ENCODE measurements at places on chromosomes 12 and 14. TPM values are rescaled to one million over a fixed set of nuclear protein-coding genes. Genes with fewer than 3 reads are reported as not detected.
A peak's percentile ranks its signal among the peaks of the same experiment; 100 is the strongest.

DNA sequence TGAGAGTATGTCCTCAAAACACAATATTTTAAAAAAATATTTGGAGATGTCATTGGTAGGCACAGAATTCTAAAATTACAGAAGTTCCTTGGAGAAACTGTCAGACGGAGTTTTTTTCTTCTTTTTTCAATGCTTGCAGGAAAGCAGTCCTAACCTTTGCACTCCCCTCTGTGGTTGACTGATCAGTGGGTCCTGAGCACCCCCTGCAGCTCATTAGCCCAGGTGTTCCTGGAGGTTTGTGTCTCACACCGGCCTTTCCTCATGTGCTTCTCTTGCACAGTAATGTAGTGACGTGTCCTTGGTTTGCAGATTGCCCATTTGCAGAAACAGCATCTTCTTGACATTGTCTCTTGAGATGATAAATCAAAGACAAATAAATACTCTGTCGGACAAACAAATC lies 513.0 kb downstream of the TMEM121 start:
- DNase-seq = peak; percentile 32

- DNase-seq = no peak
Measured at GRCh38 chr14:72844524-72844923, 49.4 kb downstream of the DPF3 start.

Gene TSPAN19
- total RNA-seq = not detected

Gene FAM222A
- total RNA-seq = 2.4 TPM

Data from activated T-helper 1 cell treated with anti-CD3 and anti-CD28 coated beads, Interleukin-12 subunit alpha, Interleukin-12 subunit beta, Interleukin-2, Interleukin-4 antibody, amounts not matched to agents 30 ng/mL and 10 ng/mL and 1 ng/mL, durations not matched to agents 14 hours and 24 hours and 36 hours (primary cell).